ENCODE measurements at places on chromosomes 5 and 9.

GRCh38 chr5:72956324-72957140 is 691 bp downstream of the FCHO2 start:
- peak; percentile 7 for DNase-seq

DNA sequence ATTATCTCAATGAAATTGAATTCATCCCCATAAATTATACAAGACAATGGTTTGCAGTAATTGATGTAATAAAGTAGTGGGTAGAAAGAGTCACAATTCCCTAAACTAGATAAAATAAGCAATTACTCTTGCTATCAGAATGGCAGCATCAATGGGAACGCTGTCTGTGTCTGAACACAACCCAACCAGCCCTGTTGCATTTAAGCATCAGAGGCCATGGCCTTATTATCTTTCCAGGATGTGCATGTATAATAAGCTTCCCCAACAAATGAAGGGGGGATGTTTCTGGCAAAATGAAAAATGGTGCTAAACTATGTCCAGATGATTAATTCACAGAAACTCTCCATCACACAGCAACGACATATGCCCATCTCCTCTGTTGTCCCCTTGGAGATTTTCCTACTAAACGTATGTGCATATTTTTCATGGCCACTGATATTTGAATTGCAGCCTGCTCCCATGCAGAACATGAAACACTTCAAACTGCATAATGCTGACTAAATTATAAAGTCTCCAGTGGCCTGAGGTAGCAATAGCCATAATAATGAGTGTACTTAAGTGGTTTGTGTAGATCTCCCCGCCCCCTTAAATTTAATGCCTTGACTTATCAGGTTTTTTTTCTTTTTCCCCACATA is 306.9 kb upstream of the ADAMTS16 start:
- no peak for DNase-seq

DNA sequence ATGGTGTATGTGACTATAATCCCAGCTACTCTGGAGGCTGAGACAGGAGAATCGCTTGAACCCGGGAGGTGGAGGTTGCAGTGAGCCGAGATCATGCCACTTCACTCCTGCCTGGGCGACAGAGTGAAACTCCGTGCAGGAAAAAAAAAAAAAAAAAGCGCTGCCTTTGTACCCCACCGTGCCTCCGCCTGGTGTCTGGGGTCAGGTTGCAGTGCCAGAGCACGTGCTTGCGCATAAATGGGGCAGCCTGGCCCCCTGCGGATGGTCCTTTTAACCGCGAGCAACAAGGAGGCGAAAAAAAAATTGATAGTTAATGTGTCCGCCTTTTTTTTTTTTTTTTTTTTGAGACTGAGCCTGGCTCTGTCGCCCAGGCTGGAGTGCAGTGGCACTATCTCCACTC is 6.3 kb upstream of the CCNB1 start:
- DNase-seq, result no peak

- DNase-seq, result no peak
Measured at GRCh38 chr9:87872079-87872624, 10.5 kb upstream of the SPATA31E1 start.

DNA sequence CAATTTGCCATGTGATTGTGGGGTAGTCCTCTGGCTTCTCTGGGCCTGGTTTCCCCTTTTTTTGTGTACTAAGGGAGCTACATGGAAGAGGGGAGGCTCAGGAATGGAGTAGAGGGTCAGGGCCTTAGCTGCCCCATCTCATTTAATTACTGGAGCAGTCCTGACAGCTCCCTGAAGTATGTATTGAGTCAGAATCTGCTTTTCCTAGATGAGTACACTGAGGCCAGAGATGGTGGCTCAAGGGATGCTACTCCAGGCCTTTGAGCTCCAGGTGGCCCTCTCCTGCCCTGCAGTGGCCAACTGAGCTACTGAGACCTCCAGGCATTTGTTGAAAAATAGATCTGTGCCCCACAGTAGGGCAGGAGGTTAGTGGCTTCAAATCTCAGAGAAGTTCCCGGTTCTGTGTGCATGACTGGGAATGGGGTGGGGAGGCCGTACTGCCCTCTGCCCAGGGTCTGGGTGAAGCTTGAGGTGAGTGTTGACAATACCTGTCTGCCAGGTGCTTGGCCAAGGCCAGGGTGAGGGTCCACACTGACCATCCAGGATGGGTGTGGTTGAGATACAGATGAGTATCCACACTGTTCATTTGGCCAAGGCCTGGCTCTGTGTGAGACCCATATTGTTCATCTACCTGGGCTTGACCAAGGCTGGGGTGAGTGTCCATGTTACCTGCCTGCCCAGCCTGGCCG is 45.7 kb downstream of the CXXC5 start:
- DNase-seq, result no peak

GRCh38 chr5:10662661-10663488 is 98.2 kb downstream of the DAP start:
- DNase-seq, result no peak

- DNase-seq, result no peak
Measured at GRCh38 chr5:75335952-75336614, 937 bp upstream of the HMGCR start.

- no peak for DNase-seq
Measured at GRCh38 chr5:113807427-113807991, 294.0 kb downstream of the YTHDC2 start.

DNA sequence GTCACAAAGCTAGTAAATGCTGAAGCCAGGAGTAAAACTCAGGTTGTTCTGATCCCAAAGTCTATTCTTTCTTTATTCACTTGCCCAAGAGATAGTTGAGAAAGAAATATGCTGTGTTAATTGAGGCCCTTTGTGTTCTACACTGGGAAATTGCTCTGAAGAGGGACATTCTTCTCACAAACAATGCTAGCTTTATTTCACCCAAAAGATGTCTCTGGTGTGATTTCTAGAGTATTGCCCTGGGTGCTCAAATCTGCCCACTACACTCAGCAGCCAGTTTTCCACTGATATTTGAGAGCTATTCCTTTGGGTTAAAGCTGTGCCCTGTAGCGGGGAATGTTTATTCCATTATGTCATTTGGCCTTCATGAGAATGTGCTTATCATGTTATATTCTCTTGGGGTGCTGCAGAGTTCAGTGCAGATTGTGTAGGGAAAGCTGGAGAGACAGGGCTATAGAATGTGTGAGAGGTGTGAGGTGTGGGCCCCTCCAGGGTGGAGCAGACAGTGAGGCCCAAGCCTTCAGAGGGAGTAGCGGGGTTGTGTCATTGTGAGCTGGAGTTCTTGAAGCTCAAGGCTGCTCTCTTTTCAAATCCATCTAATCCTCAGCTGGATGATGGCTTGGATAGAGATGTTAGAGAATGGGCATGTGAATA is 21.0 kb upstream of the C5orf63 start:
- no peak for DNase-seq
